ENCODE measurements at places on chromosomes 16 and 17.

GRCh38 chr16:71402007-71402406, 39.8 kb downstream of the TLE7 start:
- no peak for DNase-seq

DNA sequence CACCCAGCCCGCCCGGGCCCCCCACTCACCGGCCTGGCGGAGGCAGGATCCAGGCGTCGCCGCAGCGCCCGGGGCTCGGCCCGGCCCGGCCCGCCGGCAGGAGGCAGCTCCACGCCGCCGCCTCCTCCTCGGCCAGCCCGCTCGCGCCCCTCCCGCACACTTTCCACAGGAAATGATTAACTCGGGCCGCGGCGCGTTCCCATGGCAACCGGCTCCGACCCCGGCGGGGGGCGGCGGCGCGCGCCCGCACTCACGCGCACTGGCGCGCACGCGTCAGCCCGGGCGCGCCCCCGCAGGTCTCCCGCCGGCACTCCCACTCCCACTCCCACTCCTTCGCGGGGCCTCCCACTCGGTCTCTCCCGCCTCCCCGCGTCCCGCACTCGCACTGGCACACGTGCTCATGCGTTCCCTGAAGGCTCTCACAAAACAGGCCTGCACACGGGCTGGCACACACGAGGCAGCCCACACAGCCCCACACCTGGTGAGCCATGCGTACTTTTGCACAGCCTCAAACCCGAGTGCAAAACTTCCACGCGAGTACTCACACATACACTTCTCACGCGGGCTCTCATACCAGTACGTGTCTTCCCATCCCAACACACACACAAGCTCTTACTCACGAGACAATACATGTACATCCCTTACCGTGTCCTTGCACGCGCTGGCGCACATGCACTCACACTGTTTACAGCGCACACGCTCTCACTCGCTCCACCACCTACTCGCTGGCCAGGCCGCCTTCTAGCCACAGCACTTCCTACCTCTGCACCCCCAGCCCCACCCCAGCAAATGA, at the start of gene KIFC3:
Gene KIFC3 (minus strand): TSS at position 151 of the 793 bp plus-strand sequence. CDS start 4,248 bp downstream, outside the sequence.
- peak; percentile 46 for DNase-seq

GRCh38 chr17:74157366-74157765, 46.1 kb upstream of the RPL38 start:
- no peak for DNase-seq

DNA sequence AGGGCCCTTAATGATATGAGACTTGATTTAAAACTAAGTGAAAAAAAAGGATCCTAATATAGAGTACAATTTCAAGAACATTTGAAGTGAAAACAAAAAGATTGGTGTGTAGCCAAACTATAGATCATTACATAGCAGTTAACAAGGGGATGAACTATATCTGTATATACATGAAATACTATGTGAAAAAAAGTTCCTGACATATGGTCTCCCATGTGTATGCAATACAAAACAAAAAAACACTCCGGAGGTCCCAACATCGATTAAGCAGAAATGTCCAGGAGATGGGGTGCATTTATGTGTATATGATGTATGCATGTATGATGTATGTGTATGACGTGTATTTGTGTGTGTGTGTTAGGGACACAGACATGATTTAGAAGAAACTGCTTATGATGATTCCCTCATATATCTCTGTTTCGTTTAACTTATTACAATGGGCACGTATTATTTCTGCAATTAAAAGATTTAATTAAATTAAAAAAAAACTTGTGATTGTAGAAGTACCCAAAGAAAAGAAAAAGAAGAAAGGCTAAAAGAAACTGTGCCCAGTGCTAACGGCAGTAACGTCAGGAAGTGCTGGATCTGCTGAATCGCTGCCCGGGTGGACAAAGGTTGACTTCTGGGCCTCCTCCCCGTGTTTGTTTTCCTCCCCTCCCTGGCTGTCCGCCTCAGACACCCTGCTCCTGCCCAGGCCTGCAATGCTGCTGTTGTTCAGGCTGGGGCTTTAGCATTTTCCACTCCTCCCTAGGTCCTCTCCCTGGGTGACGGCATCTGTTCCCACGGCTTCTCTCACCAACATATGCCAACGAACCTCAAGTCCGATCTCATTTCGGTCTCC, 36.9 kb downstream of the TBX4 start:
- no peak for DNase-seq

DNA sequence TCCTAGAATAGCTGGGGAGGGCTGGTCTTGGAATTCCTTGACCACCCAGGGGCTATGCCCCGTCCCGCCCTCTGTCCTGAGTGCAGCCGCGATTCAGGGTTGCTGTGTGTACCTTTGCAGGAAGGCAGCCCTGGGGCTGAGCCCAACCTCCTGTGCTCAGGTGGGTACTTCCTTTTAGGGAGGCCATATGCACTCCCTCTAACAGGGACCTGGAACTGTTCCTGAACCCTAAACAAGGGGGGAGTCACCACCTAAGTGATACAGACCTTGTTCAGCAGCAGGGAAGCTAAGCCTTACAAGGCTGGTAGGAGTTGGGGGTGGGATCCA, 24.6 kb downstream of the LLGL2 start:
- no peak for DNase-seq

DNA sequence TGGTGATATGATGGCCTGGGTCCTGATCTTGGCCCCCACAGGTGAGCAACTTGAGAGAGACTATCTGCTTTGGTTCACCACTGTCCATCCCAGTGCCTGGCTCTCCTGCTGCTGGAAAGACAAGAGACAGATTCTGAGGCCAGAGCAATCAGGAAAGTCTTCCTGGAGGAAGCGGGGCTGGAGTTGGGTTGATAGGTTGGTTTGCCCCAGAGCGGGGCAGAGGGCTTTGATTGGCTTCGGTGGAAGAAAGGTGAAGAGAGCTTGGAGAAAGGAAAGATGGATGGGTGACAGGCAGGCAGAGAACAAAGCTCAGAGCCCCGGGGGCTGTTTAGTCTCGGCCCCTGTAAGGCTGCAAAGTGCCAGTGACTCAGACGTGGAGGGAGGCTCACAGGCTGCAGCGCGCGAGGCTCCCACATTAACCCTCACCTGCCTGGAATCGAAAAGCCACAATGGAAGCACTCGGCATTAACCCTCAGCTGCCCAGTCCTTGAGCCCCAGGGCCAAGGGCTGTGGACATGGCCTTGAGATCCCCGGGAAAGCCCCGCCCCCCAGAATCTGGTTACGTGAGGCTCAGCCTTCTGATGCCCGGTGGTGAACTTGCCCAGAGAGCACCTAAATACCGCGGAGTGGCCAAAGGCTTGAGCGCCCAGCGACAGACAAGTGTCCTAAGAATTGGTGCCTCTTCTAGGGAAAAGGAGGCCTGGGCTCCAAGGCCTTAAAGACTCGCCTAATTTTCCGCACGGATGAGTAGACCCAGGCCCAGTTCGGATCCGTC, 996 bp upstream of the CPNE2 start:
- peak; percentile 51 for DNase-seq

DNA sequence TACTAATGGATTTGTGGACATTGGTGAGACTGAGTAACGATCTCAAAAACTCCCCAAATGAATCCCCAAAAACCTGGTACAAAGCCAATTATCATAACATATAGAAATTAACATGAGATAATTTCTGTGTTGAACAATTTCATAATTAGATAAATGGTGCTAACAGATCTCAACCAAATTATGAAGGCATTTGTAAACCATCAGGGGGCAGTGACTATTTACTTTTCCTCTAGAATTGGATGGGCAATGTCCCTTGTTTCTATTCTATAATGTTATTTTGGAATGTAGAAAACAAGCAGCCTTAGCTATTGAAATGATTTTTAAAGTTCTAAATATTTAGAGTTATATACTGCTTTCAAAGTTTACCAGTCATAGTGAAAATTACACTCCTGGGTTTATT, 57.8 kb downstream of the MYH10 start:
- DNase-seq, result no peak
